ENCODE measurements at places on chromosomes 6 and 20. TPM values are rescaled to one million over a fixed set of nuclear protein-coding genes. Genes with fewer than 3 reads are reported as not detected.

GRCh38 chr6:111215131-111215530 lies 127.8 kb downstream of the SLC16A10 start:
- DNase-seq: no peak

- peak; percentile 30 for DNase-seq
Observed at GRCh38 chr6:111626441-111626840, 20.8 kb upstream of the TRAF3IP2 start.

DNA sequence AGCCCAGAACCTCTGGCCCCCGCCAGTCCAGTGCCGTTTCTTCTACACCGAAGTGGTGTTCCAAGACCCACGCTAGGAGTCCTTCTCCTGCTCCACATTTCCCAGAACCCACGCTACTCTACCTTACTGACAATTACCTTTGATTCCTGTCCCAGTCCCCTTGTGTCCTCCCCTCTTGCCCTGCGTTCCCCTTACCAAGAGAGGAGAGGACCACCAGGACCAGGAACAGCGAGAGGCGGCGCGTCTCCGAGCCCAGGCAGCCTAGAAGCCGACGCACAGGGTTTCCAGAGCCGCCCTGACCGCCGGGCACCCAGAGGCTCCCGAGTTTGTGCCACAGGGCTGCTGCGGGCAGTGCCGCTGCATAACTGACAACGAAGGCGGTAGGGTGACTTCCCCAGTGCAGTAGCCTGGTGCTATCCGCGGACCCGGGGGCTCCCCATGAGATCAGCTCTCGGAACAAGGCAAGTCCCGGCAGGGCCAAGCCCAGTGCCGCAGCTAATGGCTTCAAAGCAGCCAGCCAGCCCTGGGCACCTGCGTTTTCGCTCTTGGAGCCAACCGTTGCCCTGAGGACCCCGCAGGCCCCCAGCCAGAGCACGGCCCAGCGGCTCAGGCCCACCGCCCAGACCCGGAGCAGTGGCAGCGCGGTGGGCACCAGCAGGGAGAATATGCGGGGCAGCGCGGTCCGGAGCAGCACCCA lies 512 bp downstream of the TAP1 start:
- DNase-seq: peak; percentile 33

DNA sequence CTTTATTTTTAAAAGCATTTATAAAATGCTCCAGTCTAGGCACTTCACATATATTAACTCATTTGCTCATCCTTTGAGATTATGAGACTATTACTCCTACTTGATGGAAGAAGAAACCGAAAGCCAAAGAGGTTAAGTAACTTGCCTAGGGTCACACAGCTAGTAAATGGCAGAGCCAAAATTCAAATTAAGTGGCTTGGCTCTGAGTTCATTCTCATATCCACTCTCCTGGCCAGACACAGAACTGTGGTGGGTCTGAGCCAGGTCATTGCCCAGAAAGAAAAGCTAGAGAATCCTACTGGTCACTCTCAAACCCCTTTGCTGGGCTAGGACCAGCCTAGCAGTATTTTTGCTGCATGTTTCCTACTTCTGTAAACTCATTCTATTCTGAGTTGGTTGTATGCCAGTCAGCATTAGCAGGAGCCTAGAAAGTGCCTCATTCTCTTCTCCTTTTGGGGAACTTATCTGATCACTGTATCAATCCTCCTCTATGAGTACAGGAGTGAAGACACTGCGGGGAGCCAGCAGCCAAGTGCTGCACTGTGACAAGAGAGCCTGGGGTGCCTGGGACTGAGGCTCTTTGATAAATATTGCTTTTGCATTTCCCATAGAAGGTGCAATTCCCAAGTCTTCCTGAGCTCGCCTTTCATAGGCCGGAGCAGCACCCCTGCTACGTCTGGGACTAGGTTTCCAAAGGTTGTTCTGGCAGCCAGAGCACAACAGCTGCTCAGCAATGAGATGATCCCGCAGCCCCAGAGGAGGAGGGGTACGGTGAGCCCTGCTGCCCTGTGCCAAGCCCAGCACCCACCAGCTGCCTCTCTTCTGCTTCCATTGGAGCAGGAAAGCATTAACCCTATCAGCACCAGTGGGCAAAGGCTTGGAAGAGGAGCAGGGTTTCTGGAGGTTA lies 728.3 kb downstream of the MAFB start:
- peak; percentile 42 for DNase-seq

DNA sequence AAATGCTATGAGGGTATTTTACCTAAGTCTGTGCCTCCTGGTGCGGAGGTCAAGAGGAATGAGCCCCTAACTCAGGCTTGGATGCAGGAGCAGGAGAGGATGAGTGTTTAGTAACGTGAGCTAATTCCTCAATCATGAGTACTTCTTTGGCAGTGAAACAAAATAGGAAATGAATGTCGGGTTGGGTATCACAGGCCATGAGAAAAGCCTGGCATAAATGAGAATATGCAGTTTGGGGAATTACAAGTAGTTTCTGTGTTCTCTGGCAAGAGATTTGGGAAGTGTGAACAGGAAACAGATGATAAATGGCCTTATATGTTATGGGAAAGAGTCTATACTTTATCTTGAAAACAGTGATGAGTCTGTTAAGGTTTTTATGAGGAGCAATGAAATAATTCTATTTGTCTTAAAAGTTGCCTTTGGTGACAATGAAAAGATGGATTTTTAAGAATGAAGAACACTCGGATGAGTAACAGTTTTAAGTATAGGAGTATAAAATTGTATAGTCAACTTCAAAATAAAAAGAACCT lies 59.0 kb upstream of the RNF146 start:
- DNase-seq: peak; percentile 75

DNA sequence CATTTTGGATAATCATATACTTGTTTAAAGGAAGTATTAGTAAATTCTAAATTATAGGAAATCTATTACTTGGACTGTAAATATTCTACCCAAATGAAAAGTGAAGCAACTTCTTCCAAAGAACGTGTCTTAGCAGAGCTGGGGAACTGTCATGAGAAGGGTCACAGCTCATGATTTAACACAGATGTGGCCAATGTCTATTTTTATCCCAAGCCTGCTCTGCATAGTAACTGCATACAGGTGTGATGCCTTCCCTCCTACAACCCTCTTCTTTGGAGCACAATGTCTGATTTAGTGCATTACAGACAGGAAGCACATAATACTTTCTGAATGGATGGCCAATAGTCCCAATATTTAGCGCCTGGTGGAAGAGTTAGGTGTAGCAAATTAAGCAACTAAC lies 138.7 kb upstream of the THEMIS start:
- no peak for DNase-seq

DNA sequence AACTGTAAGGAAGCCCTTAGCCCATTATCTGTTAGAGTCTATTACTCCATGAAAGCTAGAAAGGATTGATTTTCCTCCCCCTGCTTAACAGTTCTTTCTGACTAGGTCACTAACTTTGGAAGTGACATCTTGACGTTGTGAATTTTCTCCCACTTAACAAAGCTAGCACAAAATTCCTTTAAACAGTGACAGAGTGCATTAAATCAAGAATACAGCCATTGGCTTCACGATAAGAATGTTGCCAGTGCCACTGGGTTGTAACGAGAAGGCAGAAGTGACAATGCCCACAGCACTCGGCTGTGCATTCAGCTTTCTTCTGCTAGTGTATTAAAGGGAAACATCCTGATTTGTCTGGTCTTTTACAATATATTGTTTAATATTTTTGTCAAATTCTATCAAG lies 182.7 kb upstream of the DTNBP1 start:
- no peak for DNase-seq

DNA sequence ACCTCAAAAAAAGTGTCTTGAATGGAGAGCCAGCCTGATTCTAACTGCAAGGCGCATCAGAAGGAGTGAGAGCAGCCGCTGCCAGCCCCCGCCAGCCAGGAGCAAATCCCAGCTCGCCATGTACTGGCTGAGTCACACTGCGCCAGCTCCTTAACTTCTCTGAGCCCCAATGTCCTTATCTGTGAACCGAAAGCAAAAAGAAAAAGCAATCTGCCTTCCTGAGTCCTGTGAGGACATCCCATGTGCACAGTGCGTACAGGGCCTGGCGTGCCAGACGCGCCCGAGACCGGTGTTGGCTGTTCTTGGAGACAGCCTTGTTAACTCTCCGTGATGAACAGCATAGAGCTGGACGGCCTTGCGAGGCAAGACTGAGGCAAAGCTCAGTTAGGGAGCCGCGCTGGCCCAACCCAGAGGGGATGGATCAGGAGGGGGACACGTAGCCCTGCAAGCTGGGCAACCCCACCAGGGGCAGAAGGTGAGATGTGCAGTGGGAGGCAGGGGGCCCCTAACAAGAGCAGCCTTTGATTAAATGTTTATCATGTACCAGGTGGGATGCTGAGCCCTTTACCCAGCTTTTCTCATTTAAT lies 122.7 kb downstream of the AGPAT4 start:
- DNase-seq: no peak

GRCh38 chr20:39290575-39290974 lies 328.4 kb downstream of the DHX35 start:
- no peak for DNase-seq

- peak; percentile 100 for DNase-seq
Observed at GRCh38 chr20:35768731-35769664, 2.8 kb upstream of the PHF20 start.

DNA sequence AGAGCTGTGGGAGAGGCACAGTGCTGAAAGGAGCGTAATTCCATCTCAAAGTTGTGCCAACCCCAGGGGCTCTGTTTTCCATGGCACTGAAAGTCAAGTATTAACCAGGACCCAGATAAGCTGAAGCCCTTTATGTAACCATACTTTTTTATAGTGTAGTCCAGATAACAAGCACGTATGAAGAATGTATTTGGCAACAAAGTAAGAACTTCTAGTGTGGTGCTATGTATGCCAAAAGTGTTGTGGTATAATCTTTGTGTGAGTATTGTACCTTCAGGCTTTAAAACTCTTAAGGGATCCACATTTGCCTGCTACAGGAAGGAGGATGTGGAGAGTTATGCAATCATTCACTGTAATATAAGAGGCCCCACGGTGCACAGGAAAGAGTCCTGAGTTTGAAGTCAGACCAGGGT lies 129.4 kb downstream of the IBTK start:
- no peak for DNase-seq

DNA sequence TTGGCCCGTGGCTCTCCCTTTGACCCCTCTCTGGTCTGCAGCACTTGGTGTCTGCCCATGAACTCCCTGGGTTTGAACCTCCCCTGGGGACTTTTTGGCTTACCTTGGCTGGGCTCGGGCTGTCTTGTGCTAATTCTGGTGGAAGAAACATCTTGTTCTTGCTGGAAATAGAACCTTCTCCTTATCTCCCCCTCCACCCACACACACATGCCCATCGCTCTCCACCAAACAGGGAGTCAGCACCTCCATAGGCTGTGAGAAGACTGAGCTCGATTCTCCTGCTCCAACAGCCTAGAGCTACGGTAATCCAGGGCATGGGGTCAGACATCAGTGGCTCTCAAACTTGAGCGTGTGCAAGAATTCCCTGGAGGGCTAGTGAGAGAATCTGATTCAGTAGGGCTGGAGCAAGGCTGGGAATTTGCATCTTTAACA lies 114.4 kb upstream of the SLC22A23 start:
- no peak for DNase-seq

Gene HINT3
- total RNA-seq: 9.7 TPM

Gene LHFPL5
- total RNA-seq: 0.17 TPM

Gene DLL1
- total RNA-seq: 4.7 TPM

Gene RAMACL
- not detected for total RNA-seq

Measured in LHCN-M2 (cell line).